ENCODE measurements at places on chromosomes 11 and 22.

DNA sequence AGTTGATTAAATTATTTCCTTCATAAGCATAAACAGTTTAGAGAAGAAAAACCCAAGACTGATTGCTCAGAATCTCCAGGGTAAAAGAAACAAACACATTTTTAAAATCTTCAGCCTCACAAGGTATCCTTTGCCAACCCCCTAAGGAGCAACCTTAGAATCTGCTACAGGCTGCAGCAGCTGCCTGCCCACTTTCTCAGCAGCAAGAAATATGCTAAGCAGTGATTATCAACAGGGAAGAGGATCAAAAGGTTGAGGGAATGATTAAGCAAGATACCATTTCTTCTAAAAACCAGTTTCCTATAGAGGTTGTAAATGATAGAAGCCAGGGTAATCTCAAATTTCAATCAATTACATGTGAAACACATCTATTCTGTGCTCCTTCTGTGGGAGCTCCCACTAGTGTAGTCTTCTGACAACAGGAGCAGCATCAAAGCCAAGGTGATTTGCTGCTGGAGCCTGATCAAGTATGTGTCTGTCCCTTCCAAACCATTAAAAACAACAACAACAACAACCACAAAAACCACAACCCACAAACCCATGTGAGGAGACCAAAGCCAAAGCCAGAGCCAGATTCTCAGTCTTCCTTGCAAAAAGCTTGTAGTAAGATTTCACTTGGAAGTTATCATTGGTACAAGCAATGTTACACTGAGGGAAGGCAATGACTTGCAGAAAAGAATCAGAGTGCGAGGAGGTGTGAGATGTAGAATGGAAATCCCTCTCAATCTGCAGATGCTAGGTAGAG, 761.2 kb downstream of the DLG2 start:
- no peak for DNase-seq

DNA sequence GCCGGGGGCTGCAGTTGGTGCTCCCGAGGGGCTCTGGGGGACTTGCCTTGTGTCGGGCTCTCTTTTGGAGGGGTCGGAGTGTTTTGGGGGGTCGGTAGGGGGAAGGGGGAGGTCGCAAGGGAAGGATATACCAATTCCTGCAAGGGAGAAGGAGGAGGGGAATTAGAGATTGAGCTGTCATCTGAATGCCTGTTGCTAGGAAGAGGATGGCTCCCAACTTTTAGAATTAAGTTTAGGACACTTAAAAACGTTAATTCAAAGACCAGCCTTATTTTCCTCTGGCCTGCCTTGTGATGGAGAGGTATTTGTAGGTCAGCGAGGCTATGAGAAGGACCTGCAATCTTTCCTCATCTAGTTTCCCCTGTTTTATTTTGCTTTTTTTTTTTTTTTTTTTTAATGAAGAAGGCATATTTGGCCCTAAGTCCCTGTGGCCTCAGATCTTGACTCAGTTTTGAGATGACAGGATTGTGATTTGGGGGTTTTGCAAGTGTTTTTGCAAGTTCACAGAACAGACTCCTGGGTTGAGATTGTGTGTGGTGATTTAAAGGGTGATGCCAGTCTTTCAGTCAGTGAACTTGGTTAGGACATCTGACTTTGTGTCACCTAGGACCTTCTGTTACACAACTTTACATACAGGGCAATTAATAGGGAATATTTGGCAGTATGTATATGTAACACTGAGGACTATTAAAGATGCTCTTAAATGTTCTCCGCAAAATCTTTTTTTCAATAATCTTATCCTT, 672 bp downstream of the TMEM135 start:
- DNase-seq: peak; percentile 17

- no peak for DNase-seq
Observed at GRCh38 chr11:109401545-109401944, 20.4 kb upstream of the C11orf87 start.

DNA sequence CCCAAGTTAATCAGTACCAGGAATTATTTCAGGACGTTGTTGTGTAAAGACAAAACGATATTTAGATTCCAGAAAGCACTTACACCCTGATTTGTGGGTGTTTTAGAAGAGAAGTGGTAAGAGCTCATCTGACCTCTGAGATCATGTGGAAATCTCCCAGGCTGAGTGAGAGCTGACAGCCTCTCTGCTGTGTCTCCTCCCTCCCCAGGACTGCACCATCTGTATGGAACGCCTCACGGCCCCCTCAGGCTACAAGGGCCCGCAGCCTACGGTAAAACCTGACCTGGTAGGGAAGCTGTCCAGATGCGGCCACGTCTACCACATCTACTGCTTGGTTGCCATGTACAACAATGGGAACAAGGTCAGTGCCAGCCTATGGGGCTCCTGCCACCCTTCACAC, 20.0 kb downstream of the DTX4 start:
- DNase-seq: no peak

- peak; percentile 41 for DNase-seq
Observed at GRCh38 chr11:19604679-19605375, 107.8 kb upstream of the NAV2 start.

GRCh38 chr11:65053827-65054508, 4.4 kb downstream of the NAALADL1 start:
- DNase-seq: no peak

DNA sequence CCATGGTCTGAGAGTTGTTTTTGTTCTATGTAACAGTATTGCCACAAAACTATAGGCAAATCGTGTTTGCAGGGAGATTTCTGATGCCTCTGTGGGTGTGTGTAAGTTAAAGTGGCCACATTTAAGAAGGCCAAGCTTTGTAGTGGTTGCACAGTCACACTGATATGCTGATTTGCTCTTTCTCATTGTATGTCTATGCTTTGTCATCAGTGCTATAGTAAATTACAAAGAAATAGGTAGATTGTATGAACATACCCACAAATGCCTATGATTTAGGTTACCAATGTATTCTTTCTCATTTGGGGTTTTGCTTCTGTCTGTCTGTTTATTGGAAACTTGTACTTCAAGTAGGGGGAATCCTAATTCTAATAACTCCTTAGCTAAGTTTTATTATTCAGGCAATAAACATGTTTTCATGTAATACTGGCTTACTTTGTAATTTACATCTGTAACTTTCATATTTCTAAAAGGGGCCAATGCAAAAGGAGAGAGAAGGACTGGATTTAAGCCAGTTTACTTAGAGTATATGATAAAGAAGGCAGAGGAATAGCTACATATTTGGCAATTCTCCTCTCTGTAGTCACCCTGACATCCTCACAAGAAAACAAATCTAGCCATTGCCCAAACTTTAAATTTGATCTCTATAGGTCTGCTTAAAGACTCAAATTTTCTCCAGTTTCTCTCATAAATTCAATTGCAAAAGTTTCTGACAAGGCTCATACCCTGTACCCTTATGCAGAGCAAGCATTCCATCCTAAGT, 2.0 kb downstream of the FIBIN start:
- peak; percentile 60 for DNase-seq

- DNase-seq: no peak
Observed at GRCh38 chr11:65850217-65851082, 7.5 kb downstream of the CFL1 start.

DNA sequence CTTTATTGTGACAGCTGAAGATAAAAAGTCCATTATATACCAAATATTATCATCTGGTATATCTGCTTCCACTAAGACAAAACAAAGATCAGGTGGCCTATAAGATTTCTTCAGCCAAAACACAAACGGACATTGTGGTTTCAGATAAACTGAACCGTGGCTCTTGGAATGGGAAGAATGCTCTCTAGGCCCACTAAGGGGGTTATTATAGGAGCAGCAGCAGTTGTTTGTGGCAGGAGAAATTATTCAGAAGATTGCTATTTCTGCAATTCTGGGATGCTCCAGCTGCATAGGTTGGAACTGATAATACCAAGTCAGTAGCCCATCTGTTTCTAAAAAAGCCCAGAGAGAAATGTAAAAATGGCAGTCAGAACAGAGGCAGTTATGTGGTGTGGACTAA, 145.3 kb downstream of the NCAM1 start:
- peak; percentile 16 for DNase-seq

GRCh38 chr11:126797457-126798169, 203.0 kb downstream of the KIRREL3 start:
- no peak for DNase-seq

GRCh38 chr11:94457118-94458029, 36.3 kb downstream of the MRE11 start:
- peak; percentile 24 for DNase-seq

DNA sequence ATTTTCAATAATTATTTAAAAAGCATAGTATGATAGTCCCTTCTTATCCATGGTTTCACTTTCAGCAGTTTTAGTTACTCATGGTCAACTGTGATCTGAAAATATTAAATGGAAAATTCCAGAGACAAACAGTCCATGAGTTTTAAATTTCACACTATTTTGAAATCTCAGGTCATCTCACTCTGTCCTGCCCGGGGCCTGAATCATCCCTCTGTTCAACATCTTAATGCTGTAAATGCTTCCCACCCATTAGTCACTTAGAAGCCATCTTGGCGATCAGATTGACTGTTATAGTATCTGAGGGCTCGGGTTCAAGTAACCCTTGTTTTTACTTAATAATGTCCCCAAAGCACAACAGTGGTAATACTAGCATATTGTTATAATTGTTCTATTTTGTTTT, 1509.3 kb downstream of the FAM181B start:
- no peak for DNase-seq

GRCh38 chr22:42179616-42180015, 49.0 kb upstream of the CYP2D6 start:
- peak; percentile 65 for DNase-seq

All from cardiac fibroblast (primary cell).